ENCODE measurements at places on chromosomes 12 and 14.

DNA sequence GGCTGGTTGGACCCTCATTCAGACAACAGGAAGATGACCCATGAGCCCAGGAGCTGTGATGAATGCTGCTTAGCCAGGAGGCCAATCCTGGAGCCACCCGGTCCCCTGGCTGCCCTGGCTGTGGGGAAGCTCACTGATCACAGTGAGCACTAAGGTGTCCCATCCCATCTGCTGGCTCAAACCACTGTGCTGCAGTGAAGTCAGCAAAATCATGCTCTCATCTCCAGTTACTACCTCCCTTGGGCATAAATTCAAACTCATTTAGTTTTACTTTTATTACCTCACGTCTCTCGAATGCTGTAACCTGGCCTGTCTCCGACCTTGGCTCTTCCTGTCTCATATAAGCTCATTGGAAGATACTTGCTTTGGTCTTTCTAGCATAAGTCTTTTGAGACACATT, 112.4 kb downstream of the APAF1 start:
- no peak for DNase-seq

DNA sequence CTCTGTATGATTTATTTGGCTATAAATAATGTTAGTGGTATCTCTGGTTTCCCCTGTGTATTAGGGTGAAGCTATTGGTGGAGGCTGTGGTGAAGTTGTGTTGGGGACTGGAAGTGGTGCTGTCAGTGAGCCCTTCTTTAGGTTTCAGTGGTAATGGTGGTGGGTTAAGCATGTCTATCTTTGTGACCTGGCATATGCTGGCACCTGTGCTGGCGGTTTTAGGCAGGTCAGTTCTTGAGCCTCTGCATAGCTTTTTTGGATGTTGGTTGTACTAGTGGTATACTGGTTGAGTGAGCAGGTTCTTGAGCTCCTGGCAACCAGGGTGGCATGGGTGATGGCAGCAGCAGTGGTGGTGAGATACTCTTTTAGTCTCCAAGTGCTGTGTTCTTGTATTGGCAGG, 161.9 kb upstream of the CAND1 start:
- no peak for DNase-seq

- DNase-seq, result no peak
Observed at GRCh38 chr12:53550595-53550994, 43.3 kb upstream of the NPFF start.

GRCh38 chr14:64632056-64632455, 72.2 kb upstream of the PLEKHG3 start:
- DNase-seq, result no peak

DNA sequence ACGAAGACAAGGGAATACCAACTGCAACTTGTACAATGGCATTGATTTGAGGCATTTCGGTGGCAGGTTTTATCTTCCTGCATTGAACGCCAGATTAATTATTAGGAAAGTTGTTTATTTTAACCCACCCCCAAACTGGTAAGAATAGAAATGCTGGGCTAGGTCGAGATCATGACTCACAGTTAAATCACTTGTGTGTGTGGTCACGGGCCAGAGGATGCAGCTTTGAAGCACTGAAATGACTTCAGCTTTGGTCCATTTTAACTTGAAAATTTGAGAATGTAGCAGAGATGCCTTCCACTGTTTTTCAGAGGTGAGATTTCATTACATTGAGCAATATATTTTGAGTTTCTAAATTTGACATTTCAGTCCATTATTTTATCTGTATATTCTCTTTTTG, 23.6 kb upstream of the KCNH3 start:
- no peak for DNase-seq

GRCh38 chr12:52026263-52026662, 19.5 kb downstream of the TAMALIN start:
- no peak for DNase-seq

DNA sequence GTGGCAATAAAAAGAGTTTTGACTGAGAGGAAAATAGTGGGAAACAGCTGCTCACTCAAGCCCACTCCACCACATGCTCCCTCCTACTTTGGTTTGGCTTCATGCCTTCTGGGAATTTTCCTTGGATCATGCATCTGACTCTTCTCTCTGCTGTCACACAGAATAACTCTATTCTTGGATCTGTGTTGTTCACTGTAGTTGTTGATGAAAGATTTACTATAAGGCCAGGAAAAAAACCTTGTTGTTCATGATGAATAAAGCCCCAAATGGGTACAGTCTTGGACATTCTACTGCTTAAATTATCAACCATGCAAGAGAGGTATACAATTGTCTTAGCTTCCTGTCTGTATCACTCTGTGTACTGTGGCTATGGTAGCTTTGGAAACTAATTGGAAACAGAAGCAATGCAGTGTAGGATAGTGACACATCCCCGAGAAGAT, 70.5 kb downstream of the TMX1 start:
- no peak for DNase-seq

GRCh38 chr12:28883406-28883997, 265.6 kb upstream of the FAR2 start:
- no peak for DNase-seq

- DNase-seq, result no peak
Observed at GRCh38 chr12:66627270-66627987, 51.4 kb downstream of the GRIP1 start.

DNA sequence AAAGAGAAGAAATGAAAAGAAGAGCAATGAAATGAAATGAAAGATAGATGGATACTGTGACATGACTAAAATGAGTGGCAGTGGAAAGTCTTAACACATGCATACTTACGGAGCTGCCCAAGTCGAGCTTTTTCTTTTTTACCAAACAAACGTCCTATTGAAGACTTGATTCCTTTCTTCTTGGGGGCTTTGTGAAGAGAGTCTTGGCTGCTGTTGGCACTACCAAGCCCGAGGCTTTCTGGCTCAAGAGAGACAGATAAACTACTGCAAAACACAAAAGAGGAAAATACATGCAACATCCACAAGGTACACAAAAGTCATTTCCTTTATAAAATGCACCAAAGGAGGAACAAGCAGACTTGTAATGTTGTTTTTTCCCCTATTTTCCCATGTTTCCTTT, 261.2 kb downstream of the ACSS3 start:
- DNase-seq, result no peak

GRCh38 chr12:117234441-117234840, 44.2 kb upstream of the FBXO21 start:
- DNase-seq, result no peak

DNA sequence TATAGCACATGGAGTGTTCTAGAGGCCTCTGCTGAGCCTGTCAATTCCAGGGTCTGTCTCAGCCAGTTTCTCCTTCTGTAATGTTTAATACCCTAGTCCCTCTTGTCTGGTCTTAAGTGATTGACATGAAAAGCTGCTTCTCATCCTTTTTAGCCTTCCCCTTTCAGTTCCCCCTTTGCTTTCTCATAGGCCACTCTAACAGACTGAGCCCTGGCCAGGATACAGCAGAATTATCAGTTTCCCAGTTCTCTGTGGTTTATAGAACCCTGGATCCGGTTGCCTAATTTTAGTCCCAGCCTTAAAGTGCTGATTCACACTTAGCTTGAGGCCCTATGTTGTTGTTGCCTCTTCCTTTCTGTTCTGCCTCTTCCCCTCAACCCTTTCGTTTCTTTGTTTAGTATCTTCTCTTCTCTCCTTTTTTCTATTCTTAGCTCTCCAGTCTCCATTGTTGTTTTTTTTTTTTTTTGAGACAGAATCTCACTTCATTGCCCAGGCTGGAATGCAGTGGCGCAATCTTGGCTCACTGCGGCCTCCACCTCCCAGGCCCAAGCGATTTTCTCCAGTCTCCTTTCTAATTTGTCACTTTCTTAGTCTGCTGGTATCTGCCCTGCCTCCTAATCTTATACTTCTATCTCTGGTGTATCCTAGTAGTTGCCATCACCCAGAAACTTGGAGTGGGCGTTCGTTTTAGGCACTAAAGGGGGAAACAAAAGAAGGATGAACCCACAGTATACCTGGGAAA, 2.9 kb upstream of the BIN2 start:
- no peak for DNase-seq

- DNase-seq, result peak; percentile 34
Observed at GRCh38 chr14:35402323-35403113, 2.0 kb downstream of the NFKBIA start.

GRCh38 chr12:113222730-113223531, 1.7 kb downstream of the TPCN1 start:
- no peak for DNase-seq

DNA sequence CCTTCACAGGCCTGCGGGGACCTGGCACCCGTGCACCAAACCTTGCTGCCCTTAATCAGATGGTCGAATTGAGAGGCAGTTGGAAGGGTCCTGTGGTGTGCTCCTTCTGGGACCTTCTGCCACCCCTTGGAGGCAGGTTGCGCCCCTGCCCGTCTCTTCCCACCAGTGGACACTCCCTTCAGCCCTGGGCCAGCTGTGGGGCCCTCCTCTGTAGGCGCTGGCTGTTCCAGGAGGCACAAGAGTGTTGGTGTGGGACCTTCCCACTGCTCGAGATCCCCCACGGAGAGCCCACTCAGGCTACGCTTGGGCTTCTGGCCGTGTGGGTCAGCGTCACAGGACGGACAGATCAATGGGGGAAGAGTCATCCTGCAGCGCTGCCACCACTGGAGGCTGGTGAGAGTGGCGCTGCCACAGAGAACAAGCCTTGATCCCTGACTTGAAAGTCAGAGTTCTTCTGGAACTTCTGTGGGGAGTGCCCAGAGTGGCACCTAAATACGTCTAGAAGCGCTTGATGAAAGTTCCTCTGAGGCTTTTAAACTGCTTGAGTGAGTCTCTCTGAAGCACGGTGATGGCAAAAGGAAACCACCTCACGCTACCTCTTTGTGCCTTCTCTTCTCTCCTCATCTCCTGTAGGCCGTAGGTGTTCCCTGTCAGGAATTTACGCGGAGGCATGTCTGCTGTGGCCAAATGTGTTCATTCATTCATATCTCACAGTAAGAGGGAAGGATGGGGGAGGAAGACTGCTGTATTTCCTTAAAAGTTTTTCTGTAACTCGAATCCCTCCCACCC, 48.3 kb downstream of the TRAF3 start:
- DNase-seq, result no peak

DNA sequence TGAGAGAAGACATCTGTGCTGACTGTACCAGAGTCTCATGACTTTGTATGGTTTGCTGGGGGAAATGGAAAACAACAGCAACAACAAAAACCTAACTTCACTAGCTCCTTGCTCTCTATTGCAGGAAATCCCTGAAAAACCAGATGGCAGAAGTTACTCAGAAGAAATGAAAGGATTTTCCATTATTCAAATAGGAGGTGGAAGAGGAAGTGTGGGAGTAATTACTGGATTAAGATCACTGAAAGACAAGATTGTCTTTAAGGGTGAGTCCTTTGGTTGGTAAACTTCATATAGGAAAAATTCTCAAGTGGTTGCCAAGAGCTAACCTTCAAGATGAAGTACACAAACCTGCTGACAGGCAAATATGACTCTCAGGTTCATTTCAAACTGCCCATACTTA, 391.9 kb upstream of the ATP2B1 start:
- no peak for DNase-seq

- no peak for DNase-seq
Observed at GRCh38 chr12:93500667-93501066, 33.4 kb downstream of the MRPL42 start.
